ENCODE measurements at places on chromosomes 11 and 22.

GRCh38 chr11:111960916-111961315 lies 23.8 kb downstream of the DIXDC1 start:
- no peak for DNase-seq

- DNase-seq, result no peak
Observed at GRCh38 chr22:25964961-25965730, 204.1 kb upstream of the SEZ6L start.

GRCh38 chr22:26985931-26986782 lies 328.8 kb downstream of the MIAT start:
- peak; percentile 73 for DNase-seq

DNA sequence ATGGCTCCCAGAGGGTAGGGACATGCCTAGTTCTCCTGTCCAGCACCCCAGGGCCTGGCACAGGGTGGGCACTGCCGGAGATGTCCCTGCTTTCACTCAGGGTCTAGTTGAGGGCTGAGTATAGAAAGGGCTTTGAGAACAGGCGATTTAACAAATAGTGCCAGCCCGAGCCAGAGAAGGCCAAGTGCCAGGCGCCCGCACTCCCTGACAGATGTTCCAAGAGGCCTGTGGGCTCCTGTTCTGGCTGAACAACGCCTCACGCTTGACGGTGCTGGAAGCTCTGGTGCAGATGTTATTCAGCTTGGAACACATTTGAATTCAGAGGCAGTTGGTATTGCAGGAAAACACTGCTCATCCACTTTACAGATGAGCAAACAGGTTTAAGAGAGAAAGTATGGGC lies 46.5 kb downstream of the NFAM1 start:
- DNase-seq, result peak; percentile 83

DNA sequence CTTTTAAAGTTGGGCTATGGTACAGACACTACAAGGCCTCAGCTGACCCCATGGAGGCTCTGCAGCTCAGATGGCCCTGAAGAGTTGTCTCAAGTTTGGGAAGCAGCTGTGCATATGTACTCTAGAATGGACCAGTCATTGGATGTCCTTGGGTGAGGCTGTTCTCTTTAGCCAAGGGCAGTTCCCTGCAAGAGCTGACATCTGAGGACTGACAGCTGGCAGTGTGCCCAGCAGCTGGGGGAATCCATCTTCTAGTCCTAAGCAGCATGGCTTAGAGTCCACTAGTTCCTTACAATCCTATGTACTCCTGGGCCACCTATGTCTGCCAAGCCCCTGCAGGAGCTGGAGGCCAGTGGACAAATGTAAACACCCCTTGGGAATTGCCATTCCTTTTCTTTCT lies 76.5 kb downstream of the C11orf91 start:
- DNase-seq, result peak; percentile 13

- DNase-seq, result no peak
Observed at GRCh38 chr11:119426142-119426541, 3.2 kb upstream of the THY1 start.

- no peak for DNase-seq
Observed at GRCh38 chr22:44752285-44753188, at the start of gene ARHGAP8. TSS of gene ARHGAP8 (plus strand) at chr22:44752575. CDS start at chr22:44786528, 33,953 bp downstream.

DNA sequence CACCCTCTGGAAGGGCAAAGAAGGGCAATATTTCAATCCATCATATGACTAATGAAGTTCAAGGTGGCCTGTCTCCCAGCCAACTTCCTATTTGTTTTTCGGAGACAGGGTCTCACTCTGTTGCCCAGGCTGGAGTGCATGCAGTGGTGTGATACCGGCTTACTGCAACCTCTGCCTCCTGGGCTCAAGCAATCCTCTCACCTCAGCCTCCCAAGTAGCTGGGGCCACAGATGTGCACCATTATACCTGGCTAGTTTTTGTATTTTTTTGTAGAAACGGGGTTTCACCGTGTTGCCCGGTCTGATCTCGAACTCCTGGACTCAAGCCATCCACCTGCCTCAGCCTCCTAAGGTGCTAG lies 13.4 kb downstream of the ABTB2 start:
- DNase-seq, result no peak

- no peak for DNase-seq
Observed at GRCh38 chr11:88590361-88590760, 252.8 kb upstream of the CTSC start.

GRCh38 chr11:117931331-117931950 lies 2.2 kb upstream of the TMPRSS13 start:
- DNase-seq, result no peak

DNA sequence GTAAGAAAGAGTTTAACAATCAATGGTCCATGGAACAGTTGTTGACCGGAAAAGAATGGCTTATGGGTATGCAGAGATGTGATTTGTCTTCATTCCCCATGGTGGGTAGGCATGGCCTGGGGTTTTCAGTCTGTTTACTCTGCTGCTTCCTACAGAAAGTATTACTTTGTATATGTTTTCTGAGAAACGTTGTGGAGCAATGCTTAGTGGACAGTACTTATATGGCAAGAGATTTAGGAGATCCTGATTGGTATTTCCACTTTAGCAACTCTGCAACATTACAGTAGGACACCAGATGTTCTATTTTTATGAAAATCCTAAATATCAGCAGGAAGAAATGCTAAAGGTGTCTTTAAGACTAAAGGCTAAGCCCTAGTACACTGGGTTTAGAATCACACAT lies 309.1 kb downstream of the AASDHPPT start:
- DNase-seq, result no peak

DNA sequence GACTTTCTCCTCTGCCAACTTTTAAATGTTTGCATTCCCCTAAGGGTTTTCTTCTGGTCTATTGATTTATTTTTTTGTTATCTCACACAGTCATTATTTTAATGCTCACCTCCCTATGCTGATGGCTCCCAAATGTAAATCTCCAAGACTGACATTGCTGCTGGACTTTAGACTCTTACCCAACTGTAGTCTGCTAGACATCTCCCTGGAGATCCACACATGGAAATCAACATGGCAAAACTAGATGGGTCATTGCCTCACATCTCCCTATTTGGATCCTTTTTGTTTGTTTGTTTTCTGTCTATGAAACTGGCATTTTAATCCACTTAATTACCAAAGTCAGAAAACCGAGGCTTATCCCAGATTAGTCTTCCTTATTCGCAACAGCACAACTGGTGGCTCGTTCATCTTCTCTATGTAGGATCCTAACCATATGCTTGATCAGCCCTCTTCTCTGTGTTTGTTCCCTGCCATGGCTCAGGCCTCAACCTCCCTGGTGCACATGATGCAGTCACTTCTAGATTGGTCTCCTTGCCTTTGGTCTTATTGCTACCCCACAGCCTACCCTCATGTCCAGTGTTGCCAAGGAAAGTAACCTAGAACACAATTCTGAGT lies 37.3 kb downstream of the SC5D start:
- peak; percentile 61 for DNase-seq

DNA sequence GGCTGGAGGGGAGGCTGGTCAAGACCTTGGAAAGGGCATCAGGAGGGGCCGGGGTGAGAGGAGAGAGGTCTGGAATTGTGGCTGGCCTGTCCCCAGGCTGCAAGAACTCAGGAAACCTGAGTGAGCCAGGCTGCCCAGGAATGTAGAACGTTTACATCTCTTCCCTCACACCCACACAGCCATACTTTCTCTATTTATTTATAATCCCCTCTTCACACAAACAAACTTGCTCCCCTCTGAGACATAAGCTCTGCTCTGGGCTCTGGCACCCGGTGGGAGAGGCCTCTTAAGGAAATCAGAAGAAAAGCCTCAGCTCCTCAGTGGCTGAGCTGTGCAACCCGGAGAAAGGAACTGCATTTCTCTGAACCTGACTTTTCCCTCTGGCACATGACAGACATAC lies 5.5 kb downstream of the CHRDL2 start:
- DNase-seq, result no peak

DNA sequence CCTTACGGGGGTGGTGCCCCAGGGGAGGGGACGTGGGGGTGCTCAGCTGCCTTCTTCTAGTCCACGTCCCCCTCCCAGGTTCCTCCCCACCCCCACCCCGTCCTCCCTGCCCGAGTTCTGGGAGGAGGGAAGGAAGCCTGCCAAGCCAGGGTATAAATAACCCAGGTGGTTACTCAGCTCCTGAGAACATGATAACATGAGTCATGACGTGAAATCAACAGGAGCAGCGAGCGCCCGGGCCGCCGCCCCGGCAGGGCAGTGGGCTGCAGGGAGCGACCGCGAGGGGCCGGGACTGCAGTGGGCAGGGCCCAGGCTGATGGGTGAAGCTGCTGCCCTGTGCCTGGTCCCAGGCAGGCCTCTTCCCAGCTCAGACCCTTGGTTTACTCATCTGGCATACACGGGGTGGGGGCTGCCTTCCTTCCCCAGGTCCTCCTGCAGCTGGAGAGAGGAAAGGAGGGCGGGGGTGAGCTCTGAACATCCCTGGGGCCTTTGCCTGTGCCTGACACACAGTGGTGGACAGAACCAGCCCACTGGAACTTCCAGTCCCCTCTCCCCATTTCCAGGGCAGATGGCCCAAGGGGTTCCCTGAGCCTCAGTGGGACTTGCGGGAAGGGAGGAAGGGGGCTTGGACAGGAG lies 8.8 kb upstream of the PDGFB start:
- no peak for DNase-seq

DNA sequence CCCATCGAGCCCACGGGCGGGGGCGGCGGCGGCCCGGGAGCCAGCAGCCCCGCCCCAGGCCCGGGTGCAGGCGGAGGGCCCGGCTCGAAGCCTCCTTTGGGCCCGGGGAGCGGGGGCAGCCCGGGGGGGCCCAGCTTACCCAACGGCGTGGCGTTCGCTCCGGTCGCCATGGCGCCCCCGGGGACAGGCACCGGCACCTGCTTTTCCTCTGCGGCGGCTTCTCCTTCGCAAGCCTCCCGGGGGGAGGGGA lies 194 bp downstream of the SF1 start:
- DNase-seq, result no peak

DNA sequence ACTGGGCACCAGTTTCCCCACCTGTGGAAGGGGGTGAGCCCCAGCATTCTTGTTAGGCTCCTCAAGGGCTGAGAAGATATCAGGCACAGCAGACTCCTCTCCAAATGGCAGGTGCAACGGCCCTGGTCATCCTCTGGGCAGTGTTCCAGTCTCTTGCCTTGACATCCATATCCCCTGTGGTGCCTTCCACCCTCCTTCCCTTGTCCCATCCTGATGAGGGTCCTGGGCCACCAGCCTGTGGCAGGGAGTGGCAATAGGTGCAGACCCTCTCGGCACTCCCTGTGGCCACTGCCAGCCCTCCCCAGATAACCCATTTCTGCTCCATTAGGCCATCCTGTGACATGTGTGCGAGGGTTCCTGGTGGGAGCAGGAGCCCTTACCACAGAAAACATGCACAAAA lies 78.8 kb upstream of the NECTIN1 start:
- DNase-seq, result no peak

GRCh38 chr22:48888466-48889208 lies 939.0 kb downstream of the BRD1 start:
- DNase-seq, result no peak

DNA sequence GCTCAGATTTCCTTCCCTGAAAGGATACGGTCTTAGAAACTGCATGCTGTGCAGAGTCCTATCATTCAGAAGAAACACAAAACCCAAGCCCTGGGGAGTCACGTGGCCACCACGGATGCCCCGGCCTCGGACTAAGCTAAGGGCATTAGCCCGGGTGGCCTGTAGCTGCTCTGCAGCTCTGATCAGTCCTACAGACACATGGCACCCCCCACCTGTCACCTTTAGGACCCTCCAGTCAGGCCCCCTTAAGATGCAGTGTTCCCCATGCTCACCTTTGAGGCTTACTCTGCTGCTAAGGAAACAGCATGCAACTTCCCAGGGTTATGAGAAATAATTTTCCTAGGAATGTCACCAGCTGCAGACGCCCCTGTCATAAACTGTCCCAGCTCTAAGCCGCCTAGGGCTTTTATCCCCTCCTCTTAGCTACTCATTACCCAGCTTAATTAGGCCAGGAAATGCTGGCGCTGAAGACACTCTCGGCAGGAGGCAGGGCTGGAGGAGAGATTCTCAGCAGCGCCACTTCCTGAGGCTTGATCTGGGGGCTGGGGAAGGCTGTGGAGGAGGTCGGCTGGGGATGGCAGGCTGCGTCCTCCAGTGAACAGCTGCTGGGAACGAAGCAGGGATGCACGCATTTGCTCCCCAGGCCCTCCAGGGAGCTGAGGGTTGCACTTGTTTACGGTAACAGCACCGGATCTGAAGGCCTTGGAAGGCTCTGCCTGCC lies 47.2 kb upstream of the ADA2 start:
- peak; percentile 98 for DNase-seq

GRCh38 chr11:86551288-86552092 lies 120.9 kb downstream of the ME3 start:
- no peak for DNase-seq

- DNase-seq, result no peak
Observed at GRCh38 chr11:69611548-69612526, 29.1 kb upstream of the CCND1 start.

All from NCI-H524 (cell line).